ENCODE measurements at places on chromosomes 1 and 21.
A peak's percentile ranks its signal among the peaks of the same experiment; 100 is the strongest.

GRCh38 chr1:177891809-177892208 is 78.0 kb downstream of the SEC16B start:
- DNase-seq = no peak

DNA sequence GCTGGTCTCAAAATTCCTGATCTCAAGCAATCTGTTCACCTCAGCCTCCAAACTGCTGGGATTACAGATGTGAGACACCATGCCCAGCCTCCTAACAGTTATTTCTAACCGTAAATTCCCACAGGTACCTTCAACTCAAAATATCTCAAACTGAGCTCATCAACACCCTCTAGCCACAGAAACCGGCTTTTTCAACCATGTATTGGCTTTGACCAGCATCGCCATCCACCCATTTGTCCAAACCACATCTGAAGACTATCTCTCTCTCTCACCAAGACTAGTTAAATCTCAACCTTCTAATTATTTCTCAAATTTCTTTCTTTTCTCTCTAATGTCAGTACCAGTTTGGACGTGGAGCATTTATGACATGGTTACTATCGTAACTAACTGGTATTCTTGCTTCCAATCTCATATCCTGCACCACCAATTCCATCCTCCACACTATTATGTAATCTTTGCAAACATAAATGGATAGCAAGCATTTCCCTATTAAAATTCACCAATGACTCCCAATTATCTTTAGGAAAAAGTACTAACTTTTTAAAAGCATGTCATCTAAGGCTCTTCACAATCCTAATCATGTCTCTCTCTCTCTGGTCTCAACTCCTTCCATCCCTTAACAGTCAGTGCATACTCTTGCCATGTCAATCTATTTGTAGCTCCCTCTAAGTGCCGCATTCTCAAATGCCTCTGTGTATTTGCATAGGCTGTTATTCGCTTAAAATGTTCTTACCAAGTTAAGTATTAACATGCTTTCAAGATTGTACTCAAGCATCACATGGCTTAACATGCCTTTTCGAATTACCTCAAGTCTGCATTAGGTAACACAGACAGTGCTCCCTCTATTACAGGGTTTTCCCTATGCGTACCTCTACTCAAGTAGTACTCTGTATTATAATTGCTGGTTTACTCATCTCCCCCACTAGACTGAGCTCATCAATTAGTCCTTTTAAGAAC is 18.1 kb downstream of the RSBN1 start:
- DNase-seq = peak; percentile 19

GRCh38 chr1:222919478-222919865 is 104.6 kb downstream of the DISP1 start:
- DNase-seq = no peak

- no peak for DNase-seq
Observed at GRCh38 chr1:181630838-181631237, 147.5 kb downstream of the CACNA1E start.

DNA sequence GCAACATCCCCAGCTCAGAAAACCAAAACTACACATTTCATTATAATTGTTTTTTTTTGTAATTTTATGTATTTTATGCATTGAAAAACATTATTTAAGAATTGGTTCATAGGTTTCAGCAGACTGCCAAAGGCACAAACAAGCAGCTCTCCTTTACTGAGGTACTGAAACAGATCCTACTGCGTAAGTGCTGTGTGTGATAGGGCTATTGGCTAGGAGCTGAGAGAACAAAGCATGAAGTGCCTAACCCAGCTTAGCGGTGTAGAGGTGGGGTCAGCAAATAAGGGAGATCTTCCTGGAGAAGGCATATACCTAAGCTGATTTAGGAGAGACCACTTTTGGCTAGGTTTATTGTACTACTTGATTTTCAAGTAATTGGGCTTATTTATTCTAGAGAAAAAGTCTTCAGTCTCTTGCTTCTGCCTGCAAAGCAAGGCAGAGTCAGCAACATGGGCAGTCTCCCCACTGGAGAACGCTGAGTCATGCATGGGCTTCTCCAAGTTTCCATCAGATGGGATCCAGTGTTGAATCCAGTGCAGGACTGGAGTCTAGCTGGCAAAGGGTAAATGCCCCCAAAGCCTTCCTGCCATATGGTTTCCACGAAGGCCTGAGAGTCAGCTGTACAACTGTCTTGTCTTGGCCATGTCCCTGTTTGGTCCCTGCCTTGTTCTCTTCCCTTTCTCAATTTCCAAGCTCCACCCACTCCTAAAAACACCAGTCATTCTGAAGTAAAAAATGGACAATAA is 18.0 kb upstream of the YTHDF2 start:
- DNase-seq = no peak

- DNase-seq = no peak
Observed at GRCh38 chr1:25083481-25084345, 148.6 kb downstream of the SYF2 start.

- no peak for DNase-seq
Observed at GRCh38 chr1:56433056-56433577, 146.2 kb downstream of the PLPP3 start.

- DNase-seq = no peak
Observed at GRCh38 chr1:56850922-56851321, 3.7 kb upstream of the C8A start.

Data from Caco-2 (cell line).